ENCODE measurements at places on chromosomes 11 and 22.
A peak's percentile ranks its signal among the peaks of the same experiment; 100 is the strongest.

GRCh38 chr11:2797121-2797711 lies 88.4 kb downstream of the CDKN1C start:
- DNase-seq: no peak

DNA sequence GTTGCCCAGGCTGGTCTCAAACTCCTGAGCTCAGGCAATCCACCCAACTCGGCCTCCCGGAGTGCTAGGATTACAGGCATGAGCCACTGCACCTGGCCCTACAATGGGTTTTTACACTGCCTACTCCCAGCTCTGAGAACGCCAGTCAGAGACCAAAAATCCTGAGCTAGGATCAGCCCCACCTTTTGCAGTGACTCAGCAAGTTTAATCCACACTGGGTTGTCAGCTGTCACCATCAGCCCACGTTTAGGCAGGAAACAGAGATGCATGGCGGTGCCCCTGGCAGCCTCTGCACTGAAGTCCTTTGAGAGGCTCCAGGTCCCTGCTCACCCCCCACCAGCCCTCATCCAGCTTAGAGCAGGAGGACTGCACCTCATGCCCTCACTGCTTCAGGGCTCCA lies 117.6 kb downstream of the ARHGAP8 start:
- DNase-seq: no peak

DNA sequence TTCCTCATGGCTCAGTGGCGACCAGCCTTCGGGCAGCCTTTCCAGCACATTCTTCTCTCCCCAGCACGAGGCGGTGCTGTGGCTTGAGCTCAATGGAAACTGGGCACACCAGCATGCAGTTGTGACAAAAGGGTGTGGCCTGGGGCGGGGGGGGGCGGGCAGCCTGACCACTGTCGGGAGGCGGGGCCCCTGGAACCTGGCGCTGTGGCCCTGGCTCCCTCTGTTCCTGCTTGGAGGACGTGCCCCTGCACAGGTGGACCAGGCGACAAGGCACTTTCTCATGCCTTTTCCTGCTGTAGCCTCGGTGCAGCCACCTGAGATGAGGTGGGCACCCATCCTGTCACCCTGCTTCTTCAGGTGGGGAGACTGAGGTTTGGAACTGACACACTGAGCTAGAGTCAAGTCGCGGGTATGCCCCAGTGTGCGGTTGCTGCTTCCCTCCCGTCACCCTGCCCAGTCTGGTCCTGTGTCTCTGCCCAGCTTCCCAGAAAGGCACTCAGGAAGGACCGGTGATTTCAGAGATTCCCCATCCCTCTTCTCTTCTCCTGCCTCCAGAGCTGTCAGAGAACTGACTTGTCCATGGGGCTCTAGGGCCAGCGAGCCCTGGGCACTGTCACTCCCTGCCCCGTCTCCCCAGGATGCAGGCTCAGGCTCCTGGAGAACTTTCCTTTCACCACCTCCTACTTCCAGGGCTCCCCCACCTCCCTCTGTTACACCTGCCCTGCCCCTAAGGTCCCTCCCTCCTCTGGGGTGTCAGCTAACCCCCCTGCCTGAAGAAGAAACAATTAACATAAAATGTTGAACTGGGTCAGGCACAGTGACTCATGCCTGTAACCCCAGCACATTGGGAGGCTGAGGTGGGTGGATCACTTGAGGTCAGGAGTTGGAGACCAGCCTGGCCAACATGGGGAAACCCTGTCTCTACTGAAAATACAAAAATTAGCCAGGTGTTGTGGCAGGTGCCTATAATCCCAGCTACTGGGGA lies 9.9 kb downstream of the B3GAT1 start:
- DNase-seq: no peak

- DNase-seq: no peak
Measured at GRCh38 chr11:79013509-79013908, 427.3 kb downstream of the TENM4 start.

DNA sequence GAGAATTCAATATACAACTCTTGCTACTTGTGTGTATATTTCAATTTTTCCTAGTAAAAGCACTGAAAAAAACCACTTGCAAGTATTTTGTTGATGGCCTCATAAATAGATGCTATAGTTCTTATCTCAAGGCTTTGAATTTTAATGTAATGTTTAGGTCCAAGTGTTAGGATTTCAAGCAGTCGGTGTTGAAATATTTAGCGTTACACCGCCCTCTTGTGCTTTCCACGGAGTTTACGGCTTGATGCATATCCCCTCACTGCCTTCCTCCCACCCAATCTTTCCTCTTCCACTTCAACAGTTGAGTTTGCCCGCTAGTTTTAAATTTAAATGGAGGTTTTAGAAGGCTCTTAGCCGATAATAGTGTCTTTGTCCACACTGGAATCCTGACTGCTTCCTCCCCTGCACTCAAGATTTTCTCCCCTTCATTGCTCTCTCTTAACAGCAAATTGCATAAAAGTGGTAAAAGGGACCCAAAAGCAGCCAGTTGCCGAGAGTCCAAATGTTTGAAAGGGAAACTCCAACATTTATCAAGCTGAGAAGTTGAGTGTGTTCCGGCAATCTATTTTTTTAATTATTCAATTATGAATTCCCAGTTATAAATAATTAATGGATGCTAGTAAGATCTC lies 25.9 kb upstream of the HTATIP2 start:
- DNase-seq: peak; percentile 13

DNA sequence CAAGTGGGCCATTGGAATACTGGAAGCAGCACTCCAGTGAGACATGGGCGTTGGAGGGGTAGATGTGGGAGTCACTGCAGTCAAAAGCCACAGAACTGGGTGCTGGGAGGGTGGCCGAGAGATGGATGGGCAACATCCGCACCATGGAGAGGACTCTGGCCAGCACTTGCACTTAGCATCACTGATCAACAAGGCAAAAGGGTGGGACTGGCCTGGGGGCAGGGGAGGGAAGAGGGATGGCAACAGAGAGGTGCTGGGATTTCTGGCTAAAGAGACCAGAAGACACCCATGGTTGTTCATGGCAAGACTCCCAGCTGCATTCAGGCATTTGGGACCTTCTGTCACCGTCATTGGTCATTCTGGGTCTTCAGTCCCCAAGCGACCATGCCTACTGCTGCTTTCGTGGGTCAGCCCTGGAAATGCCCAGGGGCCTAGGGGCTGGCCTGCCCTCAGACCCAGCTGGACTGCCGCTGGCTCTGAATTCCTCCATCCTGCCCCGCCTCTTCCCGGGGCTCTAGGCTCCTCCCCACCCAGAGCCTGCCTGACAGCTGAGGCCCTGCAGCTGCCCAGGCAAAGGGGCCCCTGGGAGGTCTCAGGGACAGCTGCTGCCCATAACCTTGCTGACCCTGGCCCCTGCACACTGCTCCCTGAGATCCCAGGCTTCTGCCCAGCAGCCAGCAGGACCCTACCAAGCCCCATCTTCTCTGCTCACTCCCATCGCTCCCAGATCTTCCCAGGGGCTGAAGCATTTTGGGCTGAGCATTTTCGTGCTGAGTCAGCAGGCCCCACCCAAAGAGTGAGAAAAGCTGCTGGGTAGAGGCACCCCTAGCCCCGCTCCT lies 13.0 kb upstream of the CDC42EP2 start:
- DNase-seq: no peak

DNA sequence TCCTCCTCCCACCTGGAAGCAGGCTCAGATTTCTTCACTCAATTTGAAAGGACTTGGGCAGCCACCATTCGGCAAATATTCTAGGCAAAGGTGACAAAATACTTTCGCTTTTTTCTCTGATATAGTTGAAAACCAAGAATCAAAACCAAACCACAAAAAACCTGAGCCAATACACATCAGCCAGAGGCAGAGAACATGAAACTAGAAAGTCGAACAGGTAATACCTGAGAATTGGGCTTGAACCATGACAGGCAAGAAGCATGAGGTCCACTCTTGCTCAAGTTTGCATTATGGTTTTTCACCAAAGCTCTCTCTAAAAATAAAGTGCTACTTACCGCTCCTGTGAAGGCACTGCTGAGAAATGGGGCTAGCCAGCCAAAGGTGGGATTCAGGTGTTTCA lies 26.2 kb upstream of the LDLRAD3 start:
- DNase-seq: no peak

- no peak for DNase-seq
Measured at GRCh38 chr11:77179681-77180080, 51.6 kb downstream of the MYO7A start.

- no peak for DNase-seq
Measured at GRCh38 chr22:24548812-24549211, 6.1 kb downstream of the GUCD1 start.

- no peak for DNase-seq
Measured at GRCh38 chr22:45768490-45768889, 96.9 kb downstream of the ATXN10 start.

DNA sequence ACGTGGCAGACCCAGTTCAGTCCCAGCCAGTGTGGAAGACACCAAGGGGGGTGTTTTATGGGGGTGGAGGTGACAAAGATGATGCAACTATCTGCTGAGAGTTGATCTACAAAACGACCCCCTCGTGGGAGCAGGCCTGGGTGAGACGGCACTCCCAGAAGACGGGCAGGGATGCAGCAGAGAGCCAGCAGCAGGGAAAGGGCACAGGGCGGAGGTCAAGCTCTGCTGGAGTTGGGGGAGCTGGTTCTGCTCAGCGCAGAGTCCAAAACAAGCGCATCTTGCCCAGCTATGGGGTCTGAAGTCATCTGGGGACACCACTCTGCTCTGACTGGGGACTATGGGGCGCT lies 3.9 kb downstream of the GNB1L start:
- no peak for DNase-seq

GRCh38 chr11:66741153-66741552 lies 12.1 kb upstream of the SPTBN2 start:
- DNase-seq: no peak

DNA sequence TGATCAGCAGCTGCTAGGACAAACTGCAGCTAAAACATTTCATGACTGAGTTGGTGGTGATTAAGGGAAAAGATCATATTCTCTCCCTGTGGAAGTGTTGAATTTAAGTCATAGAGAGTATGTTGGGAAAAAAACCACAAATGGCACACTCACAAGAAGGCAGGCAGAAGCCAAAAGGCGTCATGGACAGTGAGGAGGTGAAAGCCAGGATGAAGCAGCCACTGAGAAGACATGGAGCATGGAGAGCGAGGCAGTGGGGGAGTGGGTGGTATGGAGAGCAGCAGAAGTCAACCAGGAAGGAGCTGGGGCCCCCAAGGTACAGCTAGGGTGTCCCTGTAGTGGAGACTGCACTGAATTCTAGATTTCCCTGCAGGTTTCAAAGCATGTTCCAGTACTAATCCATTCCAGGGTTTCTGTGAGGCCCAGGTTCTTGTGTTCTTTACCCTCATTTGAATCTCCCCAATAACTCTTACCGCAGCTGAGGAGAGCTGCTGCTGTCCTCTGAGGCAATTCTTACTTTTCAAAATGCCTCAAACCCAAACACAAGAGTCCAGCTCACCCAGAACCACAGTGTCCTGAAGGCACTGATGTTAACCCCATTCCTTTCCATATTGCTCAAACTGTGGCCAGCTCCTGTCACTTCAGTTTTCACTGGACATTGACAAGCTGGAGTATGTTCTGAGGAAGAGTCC lies 191.8 kb upstream of the E2F8 start:
- DNase-seq: peak; percentile 85

GRCh38 chr22:32882774-32883530 lies 81.4 kb downstream of the TIMP3 start:
- DNase-seq: no peak

DNA sequence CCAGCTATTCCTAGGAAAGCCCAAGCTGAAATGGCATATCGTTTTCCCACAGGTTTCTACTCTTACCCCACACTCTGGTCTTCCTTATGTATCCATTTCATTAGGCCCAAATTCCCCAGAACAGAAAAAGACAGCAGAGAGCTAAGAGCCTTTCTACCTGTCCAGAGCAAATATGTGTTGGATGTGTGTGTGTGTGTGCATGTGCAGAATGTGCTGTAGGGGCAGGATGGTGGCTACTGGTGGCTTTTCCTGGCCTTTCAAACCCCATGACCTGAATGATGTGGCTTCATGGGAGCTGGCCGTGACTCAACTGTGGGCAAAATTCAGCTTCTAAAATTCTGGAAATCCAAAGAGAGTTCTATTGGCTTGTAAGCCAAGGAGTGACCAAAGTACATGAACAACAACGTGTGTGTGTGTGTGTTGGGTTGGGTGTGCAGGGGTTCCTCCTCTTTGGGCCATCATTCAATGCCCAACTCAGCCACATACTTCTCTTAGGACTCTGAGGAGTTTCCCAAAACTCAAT lies 421.4 kb upstream of the CADM1 start:
- peak; percentile 69 for DNase-seq

- DNase-seq: no peak
Measured at GRCh38 chr11:77114089-77114463, 11.4 kb downstream of the OMP start.

DNA sequence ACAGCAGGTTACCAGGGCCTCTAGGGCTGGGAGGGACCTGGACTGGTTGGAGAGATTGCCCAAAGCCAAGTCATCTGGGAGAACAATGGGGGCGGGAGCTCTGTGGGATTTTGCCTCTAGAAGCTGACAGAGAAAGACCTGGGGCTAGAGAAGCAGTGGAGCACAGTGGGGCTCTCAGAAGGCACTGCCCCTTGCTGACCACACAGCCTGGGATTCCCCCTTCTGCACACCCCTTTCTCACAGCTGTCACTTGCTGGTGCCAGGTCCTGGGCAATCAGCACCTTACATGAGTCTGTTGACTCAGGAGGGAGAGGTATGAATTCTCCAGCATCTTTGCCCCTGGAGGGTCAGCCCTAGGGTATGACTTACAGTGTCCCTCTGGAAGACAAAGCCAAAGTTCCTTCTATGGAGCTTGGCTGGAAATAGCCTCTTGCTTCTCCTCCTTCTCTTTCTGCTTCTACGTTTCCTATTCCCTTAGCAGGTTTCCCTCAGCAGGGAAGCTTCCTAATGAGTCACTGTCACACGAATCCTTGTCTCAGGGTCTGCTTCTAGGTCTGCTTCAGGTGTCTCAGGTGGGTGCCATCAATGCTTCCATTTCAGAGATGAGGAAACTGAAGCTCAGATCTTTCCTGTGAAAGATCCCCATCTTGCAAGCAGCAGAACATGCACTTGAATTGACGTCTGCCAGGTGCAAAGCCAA lies 27.0 kb downstream of the GDPD5 start:
- DNase-seq: no peak

- no peak for DNase-seq
Measured at GRCh38 chr11:104623518-104623917, 274.7 kb downstream of the CASP12 start.

- no peak for DNase-seq
Measured at GRCh38 chr22:30326255-30326705, 461 bp downstream of the TBC1D10A start.

DNA sequence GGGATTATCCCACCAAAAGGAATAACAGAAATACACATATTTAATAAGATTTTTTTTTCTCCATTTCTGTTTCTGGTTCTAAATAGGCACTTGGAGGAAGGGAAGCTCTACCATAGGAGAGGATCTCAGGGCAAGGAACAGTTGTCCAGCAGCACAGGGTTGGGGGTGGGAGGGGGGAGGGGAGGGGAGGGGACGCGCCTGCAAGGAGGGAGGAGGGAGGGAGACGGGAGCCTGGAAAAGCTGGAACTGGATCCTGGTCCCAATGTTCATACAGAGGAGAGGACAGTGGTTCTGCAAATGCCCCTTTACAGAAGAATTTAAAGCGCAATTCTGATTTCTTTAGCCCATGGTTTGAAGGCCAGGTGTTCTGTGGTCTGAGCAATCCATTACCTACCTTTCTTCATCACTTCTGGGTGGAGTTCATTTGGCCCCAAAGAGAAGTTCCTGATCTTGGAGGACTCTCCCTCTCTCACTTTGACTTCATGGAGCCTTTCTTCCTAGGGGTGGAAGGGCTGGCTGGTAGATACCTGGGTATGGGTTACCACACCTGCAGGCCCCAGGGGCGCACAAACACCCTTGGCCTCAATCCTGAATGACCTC lies 348.9 kb upstream of the NCAM1 start:
- no peak for DNase-seq

All from GM06990 (cell line).